ENCODE measurements at places on chromosomes 3 and 15.

DNA sequence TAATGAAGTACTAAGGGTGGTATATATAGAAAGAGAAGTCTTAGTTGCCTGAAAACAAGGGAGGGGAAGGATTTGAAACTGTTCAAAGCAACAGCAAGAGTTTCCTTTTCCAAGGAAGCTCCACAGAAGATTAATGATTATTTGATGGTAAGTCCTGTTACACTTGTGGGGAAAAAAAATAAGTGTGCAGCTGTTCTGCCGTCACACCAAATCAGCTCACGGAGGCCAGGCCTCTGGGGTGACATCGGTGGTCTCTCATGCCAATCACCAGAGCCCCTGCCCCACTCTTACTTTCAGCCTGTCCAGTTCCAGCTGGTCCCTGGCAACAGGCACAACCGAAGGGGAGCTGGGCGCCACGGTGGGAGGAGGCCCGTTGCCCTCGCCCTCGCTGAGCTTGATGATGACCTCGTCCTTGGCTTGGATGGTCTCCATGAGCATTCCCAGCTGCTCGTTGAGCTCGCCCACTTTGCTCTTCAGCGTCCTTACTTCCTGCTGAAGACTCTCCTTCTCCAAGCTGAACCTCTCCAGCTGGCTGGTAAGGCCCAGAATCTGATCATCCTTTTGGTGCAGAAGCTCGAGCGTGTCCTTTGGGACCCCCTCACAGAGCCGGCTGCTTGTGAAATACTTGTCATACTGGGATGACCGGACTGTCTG is 53.5 kb downstream of the TBC1D2B start:
- no peak for DNase-seq

DNA sequence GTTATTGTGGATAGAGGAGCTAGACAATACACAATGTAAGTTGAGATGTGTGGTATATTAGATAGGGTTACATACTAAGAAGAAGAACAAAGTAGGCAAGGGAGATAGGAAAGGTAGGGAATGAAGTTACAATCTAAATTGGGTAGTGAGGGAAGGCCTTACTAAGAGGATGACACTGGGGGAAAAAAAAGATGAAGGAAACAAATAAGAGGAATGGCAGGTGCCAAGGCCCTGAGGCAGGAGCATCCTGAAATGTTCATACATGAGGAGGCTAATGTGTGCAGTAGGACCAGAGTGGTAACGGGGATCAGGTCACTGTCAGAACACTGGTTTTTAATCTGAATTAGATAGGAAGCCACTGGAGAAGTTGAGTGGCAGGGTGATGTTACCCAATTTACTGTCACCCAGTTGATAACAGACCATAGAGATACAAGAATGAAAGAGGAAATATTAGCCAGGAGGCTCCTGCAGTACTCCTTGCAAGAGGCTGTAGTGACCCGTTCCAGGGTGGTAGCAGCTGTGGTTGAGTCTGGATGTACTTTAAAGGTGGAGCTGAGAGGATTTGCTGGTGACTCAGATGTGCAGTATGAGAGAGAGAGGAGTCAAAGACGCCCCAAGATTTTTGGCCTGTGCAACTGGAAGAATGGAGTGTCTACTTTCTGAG is 14.4 kb downstream of the RTP1 start:
- DNase-seq, result no peak

DNA sequence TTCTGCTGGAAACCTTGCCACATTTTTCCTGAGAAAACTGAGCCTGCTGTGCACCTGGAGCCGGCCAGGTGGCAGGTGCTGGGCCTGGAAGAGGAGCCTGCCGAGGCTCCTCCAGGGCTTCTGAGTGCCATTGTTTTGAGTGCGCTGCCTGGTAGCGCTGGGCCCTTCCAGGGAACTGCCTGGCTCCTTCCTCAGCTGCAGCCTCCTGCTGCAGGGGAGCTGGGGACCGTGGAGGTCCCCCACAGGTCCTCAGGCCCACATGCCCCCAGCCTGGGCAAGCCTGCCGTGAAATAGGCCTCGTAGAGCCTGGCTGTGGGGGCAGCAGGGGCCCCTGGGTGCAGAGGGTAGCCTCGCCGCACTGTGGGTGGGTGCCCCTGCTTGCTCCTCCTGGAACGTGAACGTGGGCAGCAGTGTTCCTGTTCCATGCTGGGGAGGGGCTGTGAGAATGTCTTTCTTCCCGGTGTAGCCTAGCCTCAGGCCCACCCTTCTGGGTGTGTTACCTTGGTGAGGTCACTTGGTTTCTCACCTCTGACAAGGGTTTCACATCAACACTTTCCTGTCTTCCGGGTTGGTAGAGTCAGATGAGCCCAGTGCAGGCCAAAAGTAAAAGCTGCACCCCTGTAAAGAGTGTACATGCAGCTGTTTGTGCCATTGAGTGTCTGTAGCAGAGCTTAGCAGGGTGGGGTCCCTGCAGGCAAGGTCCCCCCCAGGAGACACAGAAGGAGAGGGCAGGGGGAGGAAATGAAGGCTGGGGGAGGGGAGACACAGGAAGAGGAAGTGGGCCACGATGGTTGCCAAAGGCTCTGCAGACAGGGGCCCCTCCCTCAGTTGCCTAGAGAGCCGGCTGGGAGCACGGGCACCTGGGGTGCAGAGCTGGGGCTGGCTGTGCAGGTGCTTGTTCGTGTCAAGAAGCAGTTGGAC is 34.5 kb downstream of the KLF13 start:
- peak; percentile 94 for DNase-seq

DNA sequence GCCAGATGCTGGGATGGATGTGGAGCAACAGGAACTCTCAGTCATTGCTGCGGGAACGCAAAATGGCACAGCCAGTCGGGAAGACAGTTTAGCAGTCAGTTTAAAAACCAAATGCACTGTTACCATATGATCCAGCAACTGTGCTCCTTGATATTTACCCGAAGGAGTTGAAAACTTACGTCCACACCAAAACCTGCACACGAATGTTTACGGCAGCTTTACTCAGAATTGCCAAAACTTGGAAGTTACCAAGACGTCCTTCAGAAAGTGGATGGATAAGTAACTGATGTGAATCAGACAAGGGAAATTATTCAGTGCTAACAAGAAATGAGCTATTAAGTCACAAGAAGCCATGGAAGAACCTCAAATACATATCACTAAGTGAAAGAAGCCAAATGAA is 36.1 kb upstream of the SLC41A3 start:
- no peak for DNase-seq

GRCh38 chr15:56982987-56983386 is 64.5 kb downstream of the TCF12 start:
- DNase-seq, result no peak

GRCh38 chr3:175495331-175495730 is 636.2 kb downstream of the NAALADL2 start:
- DNase-seq, result no peak

GRCh38 chr3:108114423-108115065 is 23.7 kb upstream of the CD47 start:
- no peak for DNase-seq

DNA sequence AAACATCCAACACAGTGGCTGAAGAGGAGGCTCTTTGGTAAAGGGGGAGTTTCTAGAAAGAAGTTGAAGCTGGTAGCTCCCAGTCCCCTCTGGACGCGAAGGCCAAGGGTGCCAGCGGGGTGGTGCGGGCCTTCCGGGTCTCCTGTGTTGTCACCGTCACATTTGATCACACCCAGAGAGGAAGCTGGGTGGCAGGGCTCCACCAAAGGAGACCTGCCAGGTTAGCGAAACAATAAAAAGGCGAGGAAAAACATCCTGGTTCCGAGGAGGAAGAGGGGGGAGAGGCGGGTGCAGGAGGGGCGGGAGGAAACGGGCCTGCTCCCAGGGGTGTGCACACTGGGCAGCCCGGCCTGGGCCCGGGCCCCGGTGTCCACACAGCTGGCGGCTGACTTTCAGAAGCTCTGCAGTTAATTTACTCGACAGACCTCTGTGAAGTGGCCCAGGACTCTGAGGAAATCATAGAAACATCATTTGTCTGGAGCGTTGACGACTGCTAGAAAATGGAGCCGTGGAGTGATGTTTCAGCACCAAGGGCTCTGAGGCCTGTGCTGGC is 12.1 kb downstream of the HEG1 start:
- DNase-seq, result no peak

DNA sequence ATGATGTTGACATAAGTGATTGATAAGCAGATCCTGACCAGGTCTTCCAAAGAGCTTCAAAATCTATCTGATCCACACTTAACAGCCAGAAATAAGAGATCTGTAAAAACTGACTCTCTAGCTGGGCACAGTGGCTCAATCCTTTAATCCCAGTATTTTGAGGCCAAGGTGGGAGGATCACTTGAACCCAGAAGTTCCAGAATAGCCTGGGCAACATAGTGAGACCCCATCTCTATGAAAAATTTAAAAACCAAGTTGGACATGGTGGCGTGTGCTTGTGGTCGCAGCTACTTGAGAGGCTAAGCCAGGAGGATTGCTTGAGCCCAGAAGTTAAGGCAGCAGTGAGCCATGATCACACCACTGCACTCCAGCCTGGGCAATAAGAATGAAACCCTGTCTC is 43.6 kb downstream of the PIGB start:
- no peak for DNase-seq

DNA sequence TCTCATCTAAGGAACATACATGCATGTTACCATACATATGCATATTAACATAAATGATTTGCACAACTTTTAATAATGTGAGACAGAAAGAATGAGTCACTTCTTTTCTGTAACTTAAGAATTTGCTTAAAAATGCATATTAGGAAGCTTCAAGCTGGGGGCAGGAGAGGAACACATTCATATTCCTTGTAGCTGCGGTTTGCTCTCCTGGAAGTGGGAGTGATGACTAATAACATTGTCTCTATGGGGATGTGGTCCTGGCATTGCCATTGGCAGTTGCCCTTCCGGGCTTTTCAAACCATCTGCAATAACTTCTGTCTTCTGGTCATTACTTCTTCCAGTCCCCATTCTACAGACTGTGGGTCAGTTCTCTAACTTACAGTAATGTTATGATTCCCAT is 15.6 kb downstream of the CHST2 start:
- DNase-seq, result no peak

- DNase-seq, result no peak
Observed at GRCh38 chr3:185087419-185087818, 65.4 kb downstream of the C3orf70 start.

GRCh38 chr3:188931036-188931435 is 240.7 kb upstream of the TPRG1 start:
- no peak for DNase-seq

DNA sequence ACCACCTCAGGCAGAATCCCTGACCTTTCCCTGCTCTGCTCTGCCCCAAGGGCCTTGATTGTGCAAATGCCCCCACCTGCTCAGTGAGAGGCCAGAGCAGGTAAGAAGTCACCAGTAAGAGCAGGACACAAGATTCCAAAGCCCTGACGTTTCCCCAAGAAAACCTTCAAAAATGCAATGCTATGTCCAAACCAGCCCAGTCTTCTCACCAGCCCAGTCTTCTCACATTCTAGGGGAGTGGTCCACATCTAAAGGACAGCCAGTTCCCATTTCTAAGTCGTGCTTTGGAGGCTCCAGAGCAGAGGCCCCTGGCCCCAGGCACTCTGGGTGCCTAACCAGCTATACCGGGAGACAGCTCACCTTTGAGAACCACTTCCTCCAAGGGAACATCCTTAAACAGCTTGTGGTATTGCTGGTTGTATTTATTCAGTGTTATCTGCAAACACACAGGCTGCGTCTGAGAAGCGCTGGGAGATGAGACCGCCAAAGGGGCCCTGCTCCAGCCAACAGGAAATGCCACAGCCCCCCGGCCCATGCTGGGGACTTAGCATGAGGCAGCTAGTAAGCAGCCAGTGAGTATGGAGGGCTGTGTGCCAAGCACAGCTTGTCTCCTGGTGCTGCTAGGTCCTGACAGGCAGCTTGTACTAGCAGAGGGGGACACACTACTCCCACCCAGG is 29.3 kb downstream of the GRAMD2A start:
- no peak for DNase-seq

DNA sequence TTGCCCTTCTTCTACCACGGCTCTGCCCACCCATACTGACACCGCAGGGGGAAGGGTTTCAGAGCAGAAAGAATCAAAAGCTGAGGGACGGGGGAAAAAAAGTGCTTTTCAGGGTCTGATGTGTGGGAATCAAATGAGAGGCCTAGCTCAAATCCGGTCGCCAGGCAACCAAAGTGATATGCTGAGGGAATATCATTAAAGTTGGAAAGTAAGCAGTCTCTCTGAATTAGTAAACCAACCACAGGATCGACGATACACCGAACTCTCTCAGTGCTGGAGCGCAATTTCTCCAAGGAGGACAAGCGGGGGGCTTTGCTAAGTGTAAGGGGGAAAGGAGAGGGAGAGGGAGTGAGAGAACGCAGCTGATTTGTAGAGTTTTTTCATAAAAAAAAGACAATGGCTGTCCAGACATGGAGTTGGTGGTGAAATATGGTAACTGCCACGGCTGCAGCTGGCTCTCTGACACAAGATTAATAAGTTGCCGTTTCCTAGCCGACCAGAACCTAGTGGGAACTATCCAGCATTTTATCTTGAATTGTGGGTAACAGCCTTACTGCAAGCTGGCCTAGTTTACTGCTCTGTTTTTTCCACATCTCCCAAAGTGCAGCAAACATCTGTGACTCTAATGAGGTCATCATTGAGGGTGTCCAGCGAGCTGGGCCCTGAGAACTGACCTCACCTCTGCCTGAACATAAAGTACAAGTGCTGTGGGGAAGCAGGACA is 530.2 kb downstream of the SOX2 start:
- DNase-seq, result no peak

DNA sequence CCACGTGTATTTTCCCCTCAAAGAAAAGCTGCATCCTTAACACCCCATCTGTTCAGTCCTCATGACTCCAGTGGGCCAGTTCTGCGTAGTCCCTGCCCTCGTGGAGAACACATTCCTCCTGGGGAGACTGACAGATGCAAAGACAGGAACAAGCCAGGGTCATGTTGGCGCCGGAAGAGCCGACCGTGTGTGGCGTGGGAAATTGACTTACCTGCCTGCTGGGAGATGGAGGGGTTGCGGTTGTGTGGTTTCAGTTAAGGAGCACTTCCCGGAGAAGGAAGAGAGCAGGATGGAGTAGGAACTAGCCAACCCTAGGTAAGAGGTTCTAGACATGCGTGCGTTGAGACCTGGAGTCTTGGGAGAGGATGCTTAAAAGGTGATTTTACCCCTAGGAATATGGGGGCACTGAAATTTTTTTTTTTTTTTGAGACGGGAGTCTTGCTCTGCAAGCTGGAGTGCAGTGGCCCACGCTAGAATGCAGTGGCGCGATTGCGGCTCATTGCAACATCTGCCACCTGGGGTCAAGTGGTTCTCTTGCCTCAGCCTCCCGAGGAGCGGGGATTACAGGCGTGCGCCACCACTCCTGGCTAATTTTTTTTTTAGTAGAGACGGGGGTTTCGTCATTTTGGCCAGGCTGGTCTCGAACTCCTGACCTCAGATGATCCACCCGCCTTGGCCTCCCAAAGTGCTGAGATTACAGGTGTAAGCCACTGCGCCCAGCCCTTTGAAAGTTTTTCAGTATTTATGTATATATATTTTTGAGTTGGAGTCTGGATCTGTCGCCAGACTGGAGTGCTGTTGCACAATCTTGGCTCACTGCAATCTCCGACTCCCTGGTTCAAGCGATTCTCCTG is 1.4 kb downstream of the VHL start:
- no peak for DNase-seq

DNA sequence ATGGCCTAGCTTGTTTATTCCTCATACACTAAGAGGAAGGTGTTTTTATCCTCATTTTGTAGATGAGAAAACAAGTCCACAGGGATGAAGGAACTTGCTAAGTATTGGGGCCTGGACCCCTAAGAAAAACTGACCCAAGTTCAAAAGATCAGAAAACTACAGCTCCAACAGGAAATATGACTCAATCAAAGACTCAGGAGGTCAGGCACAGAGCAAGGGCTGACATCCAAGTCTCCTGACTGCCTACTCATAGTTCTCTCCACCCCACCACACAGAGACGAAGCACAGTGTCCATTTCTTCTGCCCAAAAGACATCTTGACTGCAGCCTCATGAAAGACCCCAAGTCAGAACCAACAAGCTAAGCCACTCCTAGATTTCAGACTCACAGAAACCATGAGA is 26.9 kb upstream of the TPM1 start:
- no peak for DNase-seq
